ENCODE measurements at places on chromosomes 1 and 21. TPM values are rescaled to one million over a fixed set of nuclear protein-coding genes. Genes with fewer than 3 reads are reported as not detected.

TEX38 gene
- total RNA-seq, result 1.7 TPM

CD101 gene
- 5.3 TPM for total RNA-seq

FAM167B gene
- total RNA-seq, result 2.6 TPM

PPM1J gene
- total RNA-seq, result 2.6 TPM

XKR8 gene
- 4.3 TPM for total RNA-seq

SNAPIN gene
- total RNA-seq, result 67.4 TPM

L1TD1 gene
- total RNA-seq, result not detected

SPRR2G gene
- not detected for total RNA-seq

LIPI gene
- not detected for total RNA-seq

RHD gene
- total RNA-seq, result not detected

- no peaks in the 10 kb centered on the region for H3K36me3 ChIP-seq
- no peak overlapping the region for H3K27ac ChIP-seq
- H3K4me1 ChIP-seq, result no peaks in the 10 kb centered on the region
- peak; percentile 86 for ATAC-seq
- H3K27me3 ChIP-seq, result no peaks in the 10 kb centered on the region
- no peak overlapping the region for H3K4me3 ChIP-seq
Observed at GRCh38 chr21:16330082-16330907, 600.5 kb downstream of the USP25 start.

DNA sequence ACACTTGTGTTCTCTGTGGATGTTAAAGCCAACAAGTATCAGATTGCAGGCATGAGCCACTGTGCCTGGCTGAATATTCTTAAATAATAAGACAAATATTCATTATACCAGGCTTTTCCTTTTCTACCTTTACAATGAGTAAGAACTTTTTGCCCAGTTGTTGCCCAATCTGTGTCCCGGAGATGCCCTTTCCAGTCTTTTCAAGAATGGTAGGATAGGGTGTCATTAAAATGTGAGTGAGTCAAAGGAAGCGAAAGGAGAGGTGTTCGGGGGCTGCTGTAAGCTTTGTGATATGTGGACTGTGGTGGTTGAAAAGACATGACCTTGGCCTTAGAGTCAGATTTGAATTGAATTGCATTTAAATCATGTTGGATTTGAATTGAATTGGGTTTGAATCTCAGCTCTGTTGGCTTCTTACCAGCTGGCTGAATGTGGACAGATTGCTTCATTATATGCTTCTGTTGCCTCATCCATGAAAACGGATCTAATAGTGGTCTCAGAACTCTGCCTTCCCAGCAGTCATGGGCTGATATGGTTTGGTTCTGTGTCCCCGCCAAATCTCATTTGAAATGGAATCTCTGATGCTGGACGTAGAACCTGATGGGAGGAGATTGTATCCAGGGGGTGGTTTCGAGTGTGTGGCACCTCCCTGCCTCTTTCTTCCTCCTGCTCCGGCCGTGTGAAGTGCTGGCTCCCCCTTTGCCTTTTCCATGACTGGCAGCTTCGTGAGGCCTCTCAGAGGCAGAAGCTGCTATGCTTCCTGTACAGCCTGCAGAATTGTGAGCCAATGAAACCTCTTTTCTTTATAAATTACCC lies 22.7 kb upstream of the AADACL3 start:
- no peak overlapping the region for H3K4me3 ChIP-seq
- peaks cover 4% of the 10 kb centered on the region for H3K27me3 ChIP-seq
- no peaks in the 10 kb centered on the region for H3K4me1 ChIP-seq
- no peak overlapping the region for H3K27ac ChIP-seq
- no peaks in the 10 kb centered on the region for H3K36me3 ChIP-seq

DNA sequence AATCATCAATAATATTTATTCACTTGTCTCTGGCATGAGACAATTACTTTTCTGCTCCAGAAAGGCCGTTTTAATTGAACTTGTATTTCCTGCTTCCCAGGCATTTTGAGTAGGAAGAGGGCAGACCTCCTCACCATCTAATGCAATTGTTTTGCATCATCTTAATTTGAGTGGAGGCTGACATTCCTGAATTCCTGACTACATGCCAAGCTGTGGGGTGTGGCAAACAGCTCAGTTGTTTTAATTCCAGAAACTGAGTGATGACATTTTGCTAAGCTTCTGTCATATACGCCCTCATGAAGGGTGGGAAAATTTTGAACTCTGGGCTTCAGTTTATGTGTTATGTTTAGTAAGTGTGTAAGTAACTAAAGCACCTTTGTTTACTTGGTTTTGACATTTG lies 125.4 kb upstream of the USP25 start:
- no peak overlapping the region for H3K27ac ChIP-seq
- no peak overlapping the region for H3K4me3 ChIP-seq
- H3K36me3 ChIP-seq, result no peaks in the 10 kb centered on the region
- H3K4me1 ChIP-seq, result no peaks in the 10 kb centered on the region
- ATAC-seq, result no peak

GRCh38 chr21:38219049-38219628 lies 37.7 kb upstream of the KCNJ15 start:
- peak; percentile 82 for ATAC-seq
- H3K36me3 ChIP-seq, result no peaks in the 10 kb centered on the region
- no peaks in the 10 kb centered on the region for H3K27me3 ChIP-seq
- H3K4me3 ChIP-seq, result no peak overlapping the region

- no peaks in the 10 kb centered on the region for H3K27me3 ChIP-seq
- H3K4me1 ChIP-seq, result peaks cover 28% of the 10 kb centered on the region
- H3K4me3 ChIP-seq, result peak overlapping the region; percentile 55
- peak overlapping the region; percentile 87 for H3K27ac ChIP-seq
Observed at GRCh38 chr1:202540448-202540847, 169.8 kb downstream of the SYT2 start.

DNA sequence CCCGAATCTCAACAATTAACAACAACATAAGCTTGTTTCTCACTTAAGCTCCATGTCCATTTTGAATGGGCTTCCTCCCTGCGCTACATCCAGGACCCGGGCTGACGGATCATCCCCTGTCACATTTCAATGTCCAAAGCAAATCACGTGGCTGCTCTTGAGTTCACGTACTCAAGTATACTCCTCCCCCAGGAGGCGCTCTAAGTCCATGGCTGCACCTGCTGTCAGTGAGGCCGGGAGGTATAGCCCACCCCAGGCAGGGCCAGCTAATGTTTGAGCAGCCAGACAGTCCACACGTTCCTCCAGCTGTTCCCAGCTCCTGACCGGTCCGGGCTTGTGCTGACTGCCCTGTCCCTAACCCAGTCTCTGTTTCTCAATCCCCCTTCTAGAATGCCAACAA lies 220.8 kb downstream of the SLC35F3 start:
- H3K36me3 ChIP-seq, result no peaks in the 10 kb centered on the region
- H3K27ac ChIP-seq, result no peak overlapping the region
- H3K27me3 ChIP-seq, result peaks cover 49% of the 10 kb centered on the region
- H3K4me1 ChIP-seq, result no peaks in the 10 kb centered on the region

GRCh38 chr1:237901299-237901934 lies 10.7 kb upstream of the ZP4 start:
- H3K27ac ChIP-seq, result no peak overlapping the region
- ATAC-seq, result no peak
- H3K4me1 ChIP-seq, result no peaks in the 10 kb centered on the region
- H3K4me3 ChIP-seq, result no peak overlapping the region
- H3K27me3 ChIP-seq, result no peaks in the 10 kb centered on the region

DNA sequence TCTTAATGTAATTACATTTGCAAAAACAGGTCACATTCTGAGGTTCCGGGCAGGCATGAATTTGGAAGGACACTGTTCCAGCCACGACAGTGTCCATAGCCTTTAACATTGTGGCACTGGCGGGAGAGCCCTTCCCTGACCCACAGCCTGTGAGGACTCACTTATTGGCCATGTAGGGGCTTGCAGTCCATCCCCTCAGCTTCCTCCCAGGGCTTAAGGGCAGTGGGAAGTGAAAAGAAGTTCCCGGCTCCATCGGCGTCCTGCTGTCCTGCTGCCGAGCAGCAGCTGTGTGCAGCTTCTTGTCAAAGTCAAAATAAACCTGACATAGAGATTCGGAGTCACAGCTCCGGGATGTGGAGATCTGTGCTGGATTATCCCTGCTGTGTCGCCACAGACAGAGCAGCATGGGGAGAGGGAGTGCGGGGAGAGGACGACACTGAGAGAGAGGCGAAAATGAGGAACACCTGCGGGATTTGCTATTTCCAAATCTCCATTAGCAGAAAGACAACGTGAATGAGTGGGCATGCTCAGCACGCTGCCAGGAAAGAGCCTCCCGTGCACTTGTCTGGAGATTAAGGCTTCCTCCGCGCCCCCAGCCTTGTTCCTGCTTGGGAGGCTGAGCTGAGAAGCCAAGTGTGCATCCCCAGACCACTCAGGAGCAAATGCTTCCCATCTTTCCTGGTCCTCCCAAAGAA lies 260.3 kb downstream of the ASTN1 start:
- ATAC-seq, result no peak
- no peak overlapping the region for H3K4me3 ChIP-seq
- H3K4me1 ChIP-seq, result no peaks in the 10 kb centered on the region
- H3K36me3 ChIP-seq, result no peaks in the 10 kb centered on the region
- no peak overlapping the region for H3K27ac ChIP-seq
- peaks cover 24% of the 10 kb centered on the region for H3K27me3 ChIP-seq

DNA sequence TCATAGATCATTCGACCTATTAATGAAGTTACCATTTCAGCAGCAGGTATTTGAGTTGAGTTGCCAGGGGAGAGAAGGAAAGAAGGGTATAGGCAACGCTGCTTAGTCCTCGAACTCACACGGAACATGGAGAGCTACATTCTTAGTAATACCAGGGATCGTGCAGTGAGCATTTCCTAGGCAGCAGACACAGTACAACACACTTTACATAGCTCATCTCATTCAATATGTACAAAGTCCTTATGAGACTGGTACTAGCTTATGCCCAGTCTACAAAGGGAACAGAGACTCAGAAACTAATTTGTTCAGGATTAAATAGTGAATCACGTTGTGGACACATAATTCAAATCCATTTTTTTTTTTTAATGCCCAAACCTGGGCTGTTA lies 25.6 kb downstream of the IRF2BP2 start:
- peaks cover 66% of the 10 kb centered on the region for H3K4me1 ChIP-seq
- H3K27me3 ChIP-seq, result no peaks in the 10 kb centered on the region
- peak overlapping the region; percentile 80 for H3K27ac ChIP-seq
- H3K4me3 ChIP-seq, result no peak overlapping the region

DNA sequence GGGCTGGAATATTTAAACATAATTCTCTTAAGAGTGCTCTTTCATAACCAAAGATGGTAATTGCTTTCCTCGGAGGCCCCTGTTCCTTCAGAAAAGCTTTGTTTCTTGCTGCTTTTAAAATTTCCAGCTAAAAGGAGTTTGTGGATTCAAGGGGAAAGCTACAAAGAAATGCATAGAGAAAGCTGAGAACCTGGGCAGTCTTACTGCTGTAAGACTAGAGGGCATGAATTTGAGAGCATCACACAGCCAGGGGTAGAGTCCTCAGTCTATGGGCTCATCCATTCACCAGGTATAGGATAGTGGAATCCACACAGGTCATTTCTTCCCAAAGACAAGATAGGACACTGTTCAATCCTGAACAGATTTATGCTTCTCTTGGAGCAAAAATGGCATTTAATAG lies 186.3 kb upstream of the PLD5 start:
- no peaks in the 10 kb centered on the region for H3K27me3 ChIP-seq
- no peaks in the 10 kb centered on the region for H3K4me1 ChIP-seq
- ATAC-seq, result no peak
- no peak overlapping the region for H3K27ac ChIP-seq

- H3K27me3 ChIP-seq, result no peaks in the 10 kb centered on the region
- no peaks in the 10 kb centered on the region for H3K4me1 ChIP-seq
- no peaks in the 10 kb centered on the region for H3K36me3 ChIP-seq
- no peak for ATAC-seq
- no peak overlapping the region for H3K27ac ChIP-seq
Observed at GRCh38 chr1:55321942-55322341, 106.8 kb upstream of the USP24 start.

- peaks cover 5% of the 10 kb centered on the region for H3K4me1 ChIP-seq
- no peaks in the 10 kb centered on the region for H3K36me3 ChIP-seq
- H3K4me3 ChIP-seq, result no peak overlapping the region
Observed at GRCh38 chr1:221335161-221336101, 406.5 kb downstream of the DUSP10 start.

GRCh38 chr1:161241682-161242081 lies 3.7 kb upstream of the NR1I3 start:
- ATAC-seq, result no peak
- no peak overlapping the region for H3K4me3 ChIP-seq
- H3K36me3 ChIP-seq, result no peaks in the 10 kb centered on the region
- no peak overlapping the region for H3K27ac ChIP-seq

- H3K4me3 ChIP-seq, result no peak overlapping the region
- H3K27ac ChIP-seq, result no peak overlapping the region
- no peaks in the 10 kb centered on the region for H3K27me3 ChIP-seq
- H3K4me1 ChIP-seq, result no peaks in the 10 kb centered on the region
- no peaks in the 10 kb centered on the region for H3K36me3 ChIP-seq
Observed at GRCh38 chr1:41418857-41419583, 57.8 kb downstream of the FOXO6 start.

DNA sequence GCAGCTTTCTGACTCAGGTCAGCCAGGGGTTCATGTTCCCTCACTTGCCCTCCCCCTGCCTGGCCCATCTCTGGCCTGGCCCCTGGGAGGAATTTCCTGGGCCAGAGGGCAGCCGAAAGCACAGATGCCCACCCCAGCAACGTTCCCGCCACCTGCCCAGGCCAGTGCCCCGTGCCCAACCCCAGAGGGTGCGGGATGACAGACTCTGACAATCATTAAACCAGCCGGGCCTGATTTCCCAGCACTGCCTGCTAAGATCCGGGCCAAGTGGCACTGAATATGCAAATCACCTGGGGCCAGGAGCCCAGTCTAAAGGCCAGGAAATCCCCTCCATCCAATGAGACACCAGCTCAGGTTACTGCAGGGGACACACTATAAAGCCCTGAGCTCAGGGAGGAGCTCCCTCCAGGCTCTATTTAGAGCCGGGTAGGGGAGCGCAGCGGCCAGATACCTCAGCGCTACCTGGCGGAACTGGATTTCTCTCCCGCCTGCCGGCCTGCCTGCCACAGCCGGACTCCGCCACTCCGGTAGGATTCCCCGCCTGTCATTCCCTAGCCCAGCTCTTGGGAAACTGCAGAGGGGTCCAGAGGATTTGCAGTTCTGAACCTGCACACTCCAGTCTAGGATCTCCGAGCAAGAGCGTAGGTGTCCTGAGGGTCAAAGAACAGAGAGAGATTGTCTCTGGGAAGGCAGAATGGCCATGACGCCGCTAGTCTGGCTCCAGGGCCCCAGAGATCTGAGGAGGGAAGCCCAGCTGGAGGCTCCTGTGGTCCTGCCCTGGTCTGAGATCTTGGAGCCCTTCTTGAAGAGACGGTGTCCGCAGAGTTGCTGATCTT lies at the start of gene ELF3:
Gene ELF3 (plus strand): TSS at position 408 of the 836 bp plus-strand sequence. CDS start 550 bp downstream, outside the sequence.
- H3K4me1 ChIP-seq, result no peaks in the 10 kb centered on the region
- no peaks in the 10 kb centered on the region for H3K36me3 ChIP-seq
- H3K27me3 ChIP-seq, result no peaks in the 10 kb centered on the region

- H3K27ac ChIP-seq, result peak within 1 kb of the TSS; percentile 94
- ATAC-seq, result peak; percentile 91
- peaks cover under 1% of the 10 kb centered on the region for H3K4me1 ChIP-seq
- no peaks in the 10 kb centered on the region for H3K36me3 ChIP-seq
Observed at GRCh38 chr1:67832737-67833601, at the start of gene GNG12. GNG12 (minus strand) TSS chr1:67833467; CDS start chr1:67707686, 125,781 bp downstream.
